ENCODE measurements at places on chromosomes 7 and 10. TPM values are rescaled to one million over a fixed set of nuclear protein-coding genes. Genes with fewer than 3 reads are reported as not detected.
A peak's percentile ranks its signal among the peaks of the same experiment; 100 is the strongest.

DNA sequence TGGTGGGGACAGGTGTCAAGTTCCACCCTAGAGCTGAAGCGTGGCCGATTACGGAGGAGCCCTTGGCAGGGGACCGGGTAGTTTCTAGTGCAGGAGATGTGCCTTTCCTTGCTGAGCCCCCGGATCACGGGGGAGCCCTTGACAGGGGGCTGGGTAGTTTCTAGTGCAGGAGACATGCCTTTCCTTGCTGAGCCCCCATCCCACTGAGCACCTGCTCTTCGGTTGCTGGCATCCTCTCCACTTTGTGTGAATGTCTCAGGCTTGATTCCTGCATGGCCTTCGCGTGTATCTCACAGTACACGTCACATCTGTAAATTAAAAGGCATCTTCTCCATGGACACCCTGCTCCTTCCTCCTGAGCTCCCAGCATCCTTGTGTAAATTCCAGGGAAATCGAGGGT is 263.5 kb downstream of the ADARB2 start:
- no peak for DNase-seq

Gene SGMS1
- total RNA-seq: 18.4 TPM

DNA sequence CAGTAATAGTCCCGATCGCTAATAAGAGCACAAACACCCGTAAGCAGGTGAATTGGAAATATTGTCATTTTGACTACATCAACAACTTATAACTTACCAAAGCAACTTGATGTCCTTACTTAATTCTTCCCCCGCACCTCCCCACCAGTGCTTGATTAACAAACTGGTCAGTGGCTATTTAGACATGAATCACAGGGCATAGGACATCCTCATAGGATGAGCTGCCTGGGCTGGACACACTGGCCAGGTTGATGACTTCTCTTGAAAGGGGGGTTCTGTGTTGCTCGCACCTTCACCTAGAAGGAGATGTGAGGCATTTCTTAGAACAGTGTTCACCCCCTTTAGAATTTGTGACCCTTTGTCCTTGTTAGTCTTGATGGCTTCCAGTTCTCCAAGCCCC is 163.2 kb downstream of the TCF7L2 start:
- no peak for DNase-seq

GRCh38 chr10:90675621-90676020 is 182.2 kb downstream of the HTR7 start:
- DNase-seq: peak; percentile 69

DNA sequence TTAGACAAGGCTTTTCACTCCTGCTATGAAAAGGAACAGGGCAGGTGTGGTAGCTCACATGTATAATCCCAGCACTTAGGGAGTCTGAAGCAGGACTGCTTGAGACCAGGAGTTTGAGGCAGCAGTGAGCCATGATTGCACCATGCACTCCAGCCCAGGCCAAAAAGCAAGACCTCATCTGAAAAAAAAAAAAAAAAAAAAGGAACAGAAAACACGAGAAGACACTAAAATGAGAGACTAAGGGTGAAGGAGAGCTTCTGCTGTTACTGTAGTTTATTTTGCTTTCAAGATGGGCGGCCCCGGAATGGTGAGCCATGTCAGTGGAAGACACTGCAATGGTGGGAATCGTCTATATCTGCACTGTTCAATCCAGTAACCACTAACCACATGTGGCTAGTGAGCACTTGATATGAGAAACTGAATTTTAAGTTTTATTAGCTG is 9.9 kb downstream of the PIP4K2A start:
- no peak for DNase-seq

DNA sequence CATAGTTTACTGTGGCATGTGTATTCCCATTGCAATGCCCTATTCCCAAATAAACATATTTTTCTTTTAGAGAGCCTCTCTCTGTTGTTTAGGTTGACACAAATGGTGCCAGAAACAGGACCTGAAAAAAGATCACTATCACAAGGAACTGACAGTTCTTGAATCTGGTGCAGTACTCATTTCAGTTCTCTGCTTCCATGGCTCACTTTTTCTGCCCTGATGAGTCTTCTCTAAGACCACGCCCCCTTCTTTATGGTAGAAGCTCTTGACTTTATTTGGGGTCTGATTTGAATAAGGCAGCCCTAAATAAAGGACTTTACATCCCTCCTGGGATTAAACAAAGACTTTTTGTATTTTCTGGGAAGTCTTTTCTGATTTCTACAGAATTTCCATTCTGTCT is 3.5 kb upstream of the CCDC126 start:
- DNase-seq: no peak

DNA sequence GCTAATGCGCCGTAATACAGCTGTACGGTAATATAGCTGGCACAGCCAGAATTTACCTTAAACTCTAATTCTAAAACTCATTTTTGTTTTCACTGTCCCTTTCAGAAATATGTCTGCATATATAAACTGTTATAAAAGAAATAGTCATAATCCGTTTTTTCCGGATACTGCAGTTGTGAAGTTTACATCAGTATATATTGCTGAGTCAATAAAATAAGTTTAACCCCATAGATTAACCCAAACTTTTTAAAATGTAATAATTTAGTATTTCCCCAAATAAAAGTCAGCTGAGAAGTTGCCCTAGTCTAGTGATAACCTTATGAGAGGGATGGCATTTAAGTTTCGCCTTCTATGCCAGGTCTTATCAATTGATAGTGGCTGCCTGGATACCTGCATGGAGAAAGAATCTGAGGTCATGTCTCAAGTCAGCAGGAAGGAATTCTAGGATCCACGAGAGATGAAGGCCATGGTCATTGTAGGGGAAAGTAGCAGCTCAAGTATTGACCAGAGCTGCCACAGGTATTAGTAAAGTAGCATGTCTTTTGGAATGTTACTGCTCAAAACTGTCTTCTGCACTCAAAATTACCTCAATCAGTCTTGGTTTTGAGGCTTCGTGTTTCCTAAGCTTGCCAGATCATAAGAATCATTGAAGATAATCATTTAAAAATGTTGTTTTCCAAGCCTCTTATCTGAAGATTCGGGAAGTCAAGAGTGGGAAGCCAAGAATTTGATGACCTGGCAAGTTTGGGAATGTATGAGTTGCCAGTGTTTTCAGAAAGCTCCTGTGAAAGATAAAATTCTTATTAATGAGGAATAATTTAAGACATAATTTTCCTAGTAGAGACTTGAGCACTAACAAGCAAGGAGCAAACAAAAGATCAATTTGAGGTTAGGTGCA is 10.8 kb downstream of the PRPS1L1 start:
- no peak for DNase-seq

DNA sequence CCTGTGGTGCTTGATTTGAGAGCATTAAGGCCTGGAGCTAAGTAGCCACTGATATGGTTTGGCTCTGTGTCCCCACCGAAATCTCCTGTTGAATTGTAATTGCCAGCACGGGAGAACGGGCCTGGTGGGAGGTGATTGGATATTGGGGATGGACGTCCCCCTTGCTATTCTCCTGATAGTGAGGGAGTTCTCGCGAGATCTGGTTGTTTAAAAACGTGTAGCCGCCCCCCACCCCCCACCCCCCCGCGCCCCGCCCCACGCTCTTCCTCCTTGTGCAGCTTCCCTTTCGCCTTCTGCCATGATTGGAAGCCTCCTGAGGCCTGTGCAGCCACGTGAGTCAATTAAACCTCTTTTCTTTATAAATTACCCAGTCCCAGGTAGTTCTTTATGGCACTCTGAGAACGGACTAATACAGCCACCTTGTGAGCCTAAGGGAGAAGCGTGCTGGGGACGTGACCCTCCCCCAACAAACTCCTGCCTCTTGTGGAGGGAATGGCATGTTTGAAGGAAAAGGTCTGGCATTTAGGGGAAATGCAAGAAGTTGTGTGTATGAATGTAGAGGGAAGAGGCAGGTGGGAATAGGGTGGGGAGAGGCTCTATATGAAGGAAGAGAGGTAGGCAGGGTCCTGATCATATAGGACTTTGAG is 118.0 kb upstream of the KMT2C start:
- DNase-seq: no peak

Gene CYP2C19
- not detected for total RNA-seq

GRCh38 chr7:46507560-46507959 is 586.5 kb upstream of the IGFBP3 start:
- no peak for DNase-seq

- DNase-seq: no peak
Observed at GRCh38 chr10:11521860-11522259, 89.6 kb downstream of the USP6NL start.

DNA sequence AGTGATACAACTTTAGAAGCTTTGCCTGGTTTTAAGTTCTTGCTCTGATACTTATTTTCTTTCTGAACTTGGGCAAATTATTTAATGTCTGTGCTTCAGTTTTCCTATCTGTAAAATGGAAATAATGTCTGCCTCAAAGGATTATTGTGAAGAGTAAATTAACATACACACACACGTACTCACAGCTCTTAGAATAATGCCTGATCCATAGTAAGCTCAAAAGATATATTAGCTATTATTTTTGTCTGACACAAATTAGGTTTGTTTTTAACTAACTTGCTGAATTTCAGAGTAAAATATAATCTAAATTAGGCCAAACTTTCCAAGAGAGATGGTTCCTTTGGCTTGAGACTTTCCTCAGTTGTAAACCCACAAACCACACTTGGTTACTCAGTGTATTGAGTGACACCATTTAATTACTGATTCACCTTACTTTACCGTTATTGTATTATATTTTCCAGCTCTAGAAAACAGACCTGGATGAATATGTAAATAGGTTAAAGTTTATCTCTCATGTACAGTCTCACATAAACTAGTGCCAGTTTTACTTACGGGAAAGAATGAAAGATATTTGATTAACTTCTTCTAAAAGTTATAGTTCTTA is 50.4 kb downstream of the VTI1A start:
- DNase-seq: no peak

- no peak for DNase-seq
Observed at GRCh38 chr10:103869336-103869735, 14.0 kb upstream of the SH3PXD2A start.

- DNase-seq: no peak
Observed at GRCh38 chr10:96584035-96584434, 2.8 kb downstream of the TM9SF3 start.

DNA sequence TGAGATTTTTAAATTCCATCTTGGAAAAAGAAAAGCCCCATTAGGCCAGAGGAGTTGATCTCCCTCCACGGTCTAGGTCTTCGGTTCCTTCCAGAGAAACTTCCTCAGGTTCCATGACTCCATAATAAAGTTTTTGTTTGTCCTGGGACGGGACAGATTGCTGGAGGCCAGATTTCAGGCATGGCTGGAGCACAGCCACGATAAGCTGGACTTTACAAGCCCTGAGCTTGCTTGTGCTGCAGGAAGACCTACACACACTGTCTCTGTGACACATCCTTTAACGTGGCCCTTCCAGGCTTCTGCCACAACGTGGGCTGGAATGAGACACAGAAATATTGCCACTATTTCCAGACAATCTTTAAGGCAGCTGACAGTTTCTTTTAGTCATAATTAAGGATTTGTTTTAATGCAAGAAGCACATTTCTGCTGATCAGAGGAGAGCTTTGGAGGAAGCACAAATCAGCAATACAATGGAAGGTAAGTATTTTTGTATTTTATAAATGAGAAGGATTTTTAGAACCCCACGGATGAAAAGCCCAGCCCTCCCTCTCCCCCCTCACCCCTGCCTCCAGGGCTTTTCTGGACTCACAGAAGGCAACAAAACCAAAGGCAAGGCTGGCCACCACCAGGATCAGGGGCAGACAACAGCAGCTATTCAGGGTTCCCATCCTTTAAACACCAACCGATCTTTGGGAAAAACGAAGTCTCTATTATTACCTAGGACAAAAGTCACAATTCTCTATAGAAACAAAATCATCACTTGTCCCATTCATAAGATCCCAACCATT is 6.5 kb downstream of the CTBP2 start:
- DNase-seq: no peak

Gene SLC18A2
- 0.08 TPM for total RNA-seq

Gene ATOH7
- total RNA-seq: not detected

DNA sequence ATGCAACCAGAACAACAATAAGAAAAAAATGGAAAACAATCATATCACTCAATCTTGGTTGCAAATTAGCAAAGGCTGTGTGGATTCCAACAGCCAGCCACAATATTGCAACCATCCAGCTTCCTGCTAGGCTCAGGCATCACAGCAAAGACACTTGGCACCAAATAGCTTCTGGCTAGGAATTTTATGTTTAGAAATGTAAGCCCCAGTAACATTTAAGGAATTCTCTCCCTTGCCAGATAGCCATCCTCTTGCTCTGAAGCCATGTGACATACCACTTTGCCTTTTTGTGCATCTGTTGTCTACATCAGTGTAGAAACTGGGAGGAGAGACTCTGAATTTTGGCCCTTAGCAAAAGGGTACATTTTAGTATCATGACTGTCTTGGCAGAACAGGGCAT is 22.2 kb downstream of the MKX start:
- no peak for DNase-seq

GRCh38 chr10:9505546-9505945 is 1451.1 kb downstream of the GATA3 start:
- no peak for DNase-seq

All from mammary epithelial cell (primary cell).